ENCODE measurements at places on chromosomes 16 and 17.
A peak's percentile ranks its signal among the peaks of the same experiment; 100 is the strongest.

DNA sequence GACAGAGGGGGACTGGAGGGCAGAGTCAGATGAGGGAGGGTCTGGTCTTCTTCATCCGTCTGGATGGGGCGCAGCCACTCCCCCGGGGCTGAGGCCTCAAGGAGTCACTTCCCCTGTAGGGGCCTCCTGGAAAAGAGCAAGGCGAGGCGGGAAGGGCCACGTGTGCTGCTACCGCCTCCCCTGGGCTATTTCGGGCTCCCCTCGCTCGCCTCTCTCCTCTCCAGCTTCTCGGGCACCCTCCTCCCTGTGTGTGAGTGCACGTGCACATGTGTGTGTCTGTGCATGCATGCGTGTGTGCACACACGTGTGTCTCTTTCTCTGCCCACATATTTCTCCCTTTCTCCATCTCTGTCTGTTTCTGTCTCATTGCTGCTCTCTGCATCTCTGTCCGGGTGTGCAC, 10.1 kb downstream of the GSG1L start:
- DNase-seq, result no peak

GRCh38 chr17:54891176-54891821, 9.4 kb upstream of the TOM1L1 start:
- DNase-seq, result no peak

- peak; percentile 51 for DNase-seq
Measured at GRCh38 chr17:45293413-45294211, 23.2 kb downstream of the MAP3K14 start.

GRCh38 chr17:77304746-77305473, 164.1 kb downstream of the SEC14L1 start:
- no peak for DNase-seq

GRCh38 chr17:16477255-16477654, 14.7 kb downstream of the LRRC75A start:
- DNase-seq, result no peak

DNA sequence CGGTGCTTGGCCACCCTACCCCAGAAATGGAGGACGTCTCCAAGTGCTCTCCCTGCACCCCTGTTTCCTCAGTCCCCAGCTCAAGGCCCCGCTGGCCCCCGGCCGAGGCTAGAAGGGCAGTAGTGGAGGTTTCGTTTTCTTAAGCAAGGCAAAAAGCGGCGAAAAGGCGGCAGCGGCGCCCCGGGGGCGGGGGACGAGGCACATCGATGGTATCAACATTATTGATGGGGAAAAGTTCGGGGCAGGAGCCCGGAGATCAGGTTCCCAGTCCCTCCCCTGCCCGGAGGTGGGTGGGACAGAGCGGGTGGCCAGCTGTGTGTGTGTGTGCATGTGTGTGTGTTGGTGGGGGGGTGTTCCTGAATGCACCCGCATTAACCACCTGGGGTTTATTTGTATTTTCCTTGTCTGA, 4.1 kb upstream of the SALL1 start:
- no peak for DNase-seq

- DNase-seq, result peak; percentile 52
Measured at GRCh38 chr17:7403043-7403726, 712 bp downstream of the TMEM256 start.

- DNase-seq, result no peak
Measured at GRCh38 chr17:27319541-27320221, 25.8 kb downstream of the WSB1 start.

DNA sequence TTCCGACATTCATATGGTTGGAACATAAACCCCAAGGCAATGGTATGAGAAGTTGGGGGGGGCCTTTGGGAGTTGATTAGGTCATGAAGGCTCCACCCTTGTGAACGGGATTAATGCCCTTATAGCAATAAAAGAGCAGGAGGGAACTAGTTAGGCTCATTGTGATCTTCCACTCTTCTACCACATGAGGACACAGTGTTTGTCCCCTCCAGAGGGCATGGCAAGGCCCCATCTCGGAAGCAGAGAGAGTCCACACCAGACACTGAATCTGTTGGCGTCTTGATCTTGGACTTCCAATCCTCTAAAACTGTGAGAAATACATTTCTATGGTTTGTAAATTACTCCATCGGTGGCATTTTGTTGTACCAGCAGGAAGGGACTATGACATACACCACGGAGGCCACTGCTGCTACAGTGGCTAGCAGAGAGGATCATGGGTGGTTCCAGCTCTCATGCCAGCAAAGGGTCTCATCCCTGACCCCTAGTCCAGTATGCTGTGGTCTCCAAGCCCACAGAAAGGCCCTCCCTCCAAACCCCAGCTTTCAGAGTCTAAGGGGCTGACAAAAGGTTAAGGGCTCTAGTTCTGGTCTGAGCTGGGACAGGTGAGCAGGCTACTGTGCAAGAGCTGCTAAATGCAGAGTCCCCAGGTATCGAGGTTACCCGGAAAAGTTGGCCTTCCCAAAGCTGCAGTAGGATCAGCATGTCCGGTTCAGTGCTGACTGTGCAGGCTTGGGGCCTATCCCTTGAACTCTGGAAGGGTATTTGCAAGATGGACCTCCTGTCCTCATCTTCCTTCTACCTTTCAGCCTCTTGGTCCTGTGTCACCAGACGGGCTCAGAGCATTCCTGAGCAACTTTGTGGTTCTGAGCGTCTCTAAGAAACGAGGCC, 12.2 kb downstream of the CCR7 start:
- peak; percentile 35 for DNase-seq

DNA sequence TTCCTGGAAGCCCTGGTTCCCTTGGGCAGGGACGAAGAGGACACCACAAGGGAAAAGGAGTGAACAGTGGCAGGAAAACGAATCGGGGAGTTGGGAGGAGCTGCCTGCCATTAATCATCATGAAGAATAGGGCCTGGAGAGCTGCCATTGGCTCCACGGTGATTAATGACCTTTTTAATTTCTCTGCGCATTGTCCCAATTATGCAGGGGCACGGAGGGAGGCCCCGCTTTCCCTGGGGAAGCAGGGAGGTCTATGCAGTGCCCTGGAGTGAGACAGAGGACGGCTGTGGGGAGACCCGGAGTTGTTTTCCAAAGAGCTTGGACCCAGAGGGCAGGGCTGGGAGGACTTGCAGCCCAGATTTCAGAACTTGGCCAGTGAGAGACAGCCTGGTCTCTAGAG, 338.9 kb upstream of the C16orf82 start:
- DNase-seq, result no peak

- peak; percentile 56 for DNase-seq
Measured at GRCh38 chr17:4908301-4908700, 5.4 kb upstream of the CHRNE start.

GRCh38 chr17:57289613-57290012, 33.3 kb downstream of the MSI2 start:
- no peak for DNase-seq

DNA sequence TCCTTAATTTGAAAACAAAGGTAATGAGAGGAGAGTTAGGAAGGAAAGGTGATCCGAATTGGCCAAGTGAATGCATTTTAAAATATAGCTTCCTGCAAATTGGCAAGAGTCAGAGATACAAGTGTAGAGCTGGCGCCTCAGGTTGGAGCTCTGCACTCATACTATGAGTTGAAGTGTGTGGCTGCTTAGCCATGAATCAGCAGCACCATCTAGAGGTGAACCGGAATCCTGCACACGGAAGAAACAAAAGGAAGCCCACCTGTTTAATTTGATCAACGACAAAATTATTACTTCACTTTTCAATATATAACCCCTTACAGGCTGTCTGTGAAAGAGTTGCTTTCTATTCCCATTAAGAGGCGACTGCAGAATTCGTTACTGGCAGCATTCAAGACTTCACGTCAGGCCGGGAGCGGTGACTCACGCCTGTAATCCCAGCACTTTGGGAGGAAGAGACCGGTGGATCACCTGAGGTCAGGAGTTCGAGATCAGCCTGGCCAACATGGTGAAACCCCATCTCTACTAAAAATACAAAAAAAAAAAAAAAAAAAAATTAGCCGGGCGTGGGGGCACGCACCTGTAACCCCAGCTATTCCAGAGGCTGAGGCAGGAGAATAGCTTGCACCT, 1253.7 kb upstream of the CDH8 start:
- no peak for DNase-seq

DNA sequence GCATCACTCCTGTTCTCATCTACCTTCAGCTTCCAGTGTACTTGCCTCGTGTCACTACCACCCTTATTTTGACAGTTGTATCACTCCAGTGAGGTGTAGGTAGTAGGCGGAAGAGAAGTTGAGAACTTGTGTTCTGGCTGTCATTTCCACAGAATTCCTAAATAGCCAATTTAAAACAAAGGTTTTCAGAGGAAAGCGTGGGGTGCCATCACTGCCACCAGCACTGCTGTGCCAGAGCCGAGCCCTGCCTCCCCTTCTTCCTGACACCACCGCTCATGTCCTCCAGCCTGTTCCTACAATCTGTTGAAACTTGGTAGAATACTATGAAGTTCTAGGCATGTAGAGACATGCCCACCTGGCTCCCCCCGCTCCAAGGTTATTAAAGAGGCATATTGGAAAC, 215.8 kb downstream of the TANC2 start:
- no peak for DNase-seq

GRCh38 chr16:47008174-47008573, 34.7 kb upstream of the DNAJA2 start:
- no peak for DNase-seq

DNA sequence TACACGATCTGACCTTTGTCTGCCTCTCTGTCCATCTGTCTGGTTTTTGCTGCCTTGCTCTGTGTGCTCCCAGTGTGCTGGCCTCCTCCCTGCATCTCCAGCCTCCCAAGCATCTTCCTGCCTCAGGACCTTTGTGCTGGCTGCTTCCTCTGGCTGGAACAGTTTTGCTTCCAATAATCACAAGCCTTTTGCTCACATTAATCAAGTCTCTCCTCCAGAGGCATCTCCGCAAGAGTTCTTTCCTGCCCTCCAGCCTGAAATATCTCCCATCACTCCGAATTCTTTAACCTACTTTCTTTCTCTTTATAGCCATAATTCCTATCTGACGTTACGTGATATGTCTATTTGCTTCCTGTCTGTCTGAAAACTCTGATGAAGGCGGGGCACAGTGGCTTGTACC, 267.1 kb downstream of the ABCC12 start:
- no peak for DNase-seq

DNA sequence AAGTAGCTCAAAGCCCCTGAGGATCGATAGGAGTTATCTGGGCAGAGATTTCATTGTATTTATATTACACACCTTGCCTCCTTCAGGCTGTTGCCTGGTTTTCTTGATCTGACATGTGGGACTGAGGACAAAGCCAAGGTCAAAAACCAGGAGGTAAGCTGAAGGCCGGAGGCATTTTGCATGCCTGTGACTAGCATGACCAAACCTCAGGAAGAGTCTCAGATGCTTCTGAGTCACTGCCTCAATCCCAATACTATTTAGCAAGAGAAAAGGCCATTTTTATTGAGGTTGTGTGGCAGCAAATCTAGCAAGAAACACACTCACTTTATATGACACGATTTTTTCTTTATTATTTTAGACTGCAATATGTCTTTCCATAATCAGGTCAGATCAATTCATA, 968.1 kb downstream of the CDH11 start:
- no peak for DNase-seq

DNA sequence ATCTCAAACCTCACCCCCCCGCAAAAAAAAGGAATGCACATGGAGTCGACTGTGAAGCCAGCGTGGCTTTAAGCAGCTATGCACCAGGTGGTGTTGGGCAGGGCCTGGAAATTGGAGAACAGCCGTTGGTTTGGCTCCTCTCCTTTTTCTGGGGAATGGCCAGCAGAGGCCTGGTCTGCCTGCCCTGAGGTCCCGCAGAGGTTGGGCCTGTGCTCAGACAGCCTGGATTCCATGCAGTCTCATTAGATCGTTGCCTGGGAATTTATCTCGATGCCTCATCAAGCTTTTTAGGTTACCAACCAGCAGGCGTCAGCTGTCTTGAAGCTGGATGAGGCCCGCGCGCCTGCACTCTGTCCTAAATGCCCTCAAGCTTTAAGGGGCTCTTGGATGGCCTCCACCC, 9.8 kb downstream of the SLC12A3 start:
- no peak for DNase-seq

DNA sequence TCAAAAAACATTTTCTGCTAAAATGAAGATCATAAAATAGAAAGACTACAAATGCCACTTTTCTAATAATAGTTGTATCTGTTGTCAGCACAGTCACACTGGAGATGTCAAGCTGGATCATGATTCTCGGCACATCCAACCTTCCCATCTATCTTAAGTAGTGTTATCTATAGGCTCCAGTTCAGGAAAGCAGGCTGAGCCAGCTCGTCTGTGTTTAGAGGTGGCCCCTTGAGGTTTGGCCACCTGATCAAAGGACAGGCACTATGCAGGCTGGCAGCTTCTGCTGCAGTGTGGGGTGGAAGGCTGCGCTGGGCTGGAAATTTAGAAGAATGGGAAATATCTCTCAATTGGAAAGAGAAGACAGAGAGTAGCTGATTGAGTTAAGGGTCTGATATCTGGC, 32.4 kb downstream of the SMYD4 start:
- no peak for DNase-seq

DNA sequence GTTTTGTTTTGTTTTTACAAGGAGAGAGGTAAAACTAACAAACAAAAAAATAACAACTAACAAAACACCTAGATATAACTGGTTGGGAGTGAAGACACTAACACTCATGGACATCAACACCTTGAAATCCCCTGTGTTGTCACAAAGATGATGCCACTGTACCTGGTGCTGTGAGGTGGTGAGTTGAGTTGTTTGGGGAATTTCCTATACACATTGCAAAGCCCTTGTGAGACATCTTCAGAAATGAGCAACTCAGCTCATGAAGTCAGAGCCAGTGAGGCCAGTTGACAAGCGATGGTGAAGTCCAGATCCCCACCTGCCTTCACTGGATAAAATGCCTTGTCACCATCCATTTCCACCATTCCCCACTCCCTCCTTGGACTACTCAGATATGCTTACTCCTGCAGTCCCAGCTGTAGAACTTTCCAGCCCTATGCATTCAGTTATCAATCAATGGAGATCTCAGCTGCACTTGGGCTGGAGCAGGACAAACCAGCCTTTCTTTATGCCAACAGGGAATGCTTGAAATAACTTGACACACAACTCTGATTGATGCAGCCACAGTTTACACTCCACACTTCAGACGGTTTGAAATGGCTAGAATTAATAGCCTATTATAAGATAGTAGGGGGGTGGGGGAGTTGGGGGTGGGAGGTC, 22.2 kb downstream of the ANKFN1 start:
- DNase-seq, result no peak

- DNase-seq, result no peak
Measured at GRCh38 chr16:11006656-11007055, 62.3 kb downstream of the CLEC16A start.

DNA sequence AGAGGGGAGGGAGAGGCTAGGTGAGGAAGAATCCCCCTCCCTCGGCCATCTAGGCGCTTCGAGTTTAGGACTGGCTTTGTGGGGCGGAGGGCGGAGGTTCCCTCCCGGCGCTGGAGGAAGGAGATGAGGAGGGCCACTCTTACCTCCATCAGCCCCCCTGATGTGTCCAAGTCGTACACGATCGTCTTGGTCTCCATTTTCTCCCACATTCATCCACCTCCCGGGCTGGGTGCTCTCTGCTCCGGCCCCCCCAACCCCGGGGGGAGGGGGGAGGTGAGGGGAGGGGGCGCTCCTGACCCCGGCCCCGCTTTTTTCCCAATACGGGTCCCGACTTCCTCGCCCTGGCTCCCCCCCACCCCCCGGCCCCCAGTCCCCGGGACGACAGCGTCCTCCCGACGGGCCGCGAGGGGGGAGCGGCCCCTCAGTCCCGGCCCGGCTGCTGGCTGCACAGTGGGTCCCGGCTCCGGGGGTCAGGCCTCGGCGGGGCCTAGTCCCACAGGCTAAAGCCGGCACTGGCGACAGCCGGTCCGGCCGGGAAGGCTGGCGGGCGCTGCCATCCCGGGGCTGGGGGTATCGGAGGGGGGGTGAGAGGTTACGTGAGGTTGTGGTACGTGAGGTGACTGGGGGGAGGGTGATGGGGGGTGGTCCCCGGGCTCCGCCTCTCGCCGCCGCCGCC, 428 bp downstream of the PHF12 start:
- no peak for DNase-seq

GRCh38 chr16:28604186-28604565, 5.7 kb downstream of the SULT1A1 start:
- no peak for DNase-seq

Measured in CD4-positive, alpha-beta T cell treated with Interleukin-17A for 4 hours (primary cell).